Right atrium auricular region (tissue), 2 donors: ENCODE measurements at places on chromosomes 12 and 14.

- DNase-seq: no peak
Observed at GRCh38 chr14:79056879-79057278, 886.7 kb downstream of the NRXN3 start.

DNA sequence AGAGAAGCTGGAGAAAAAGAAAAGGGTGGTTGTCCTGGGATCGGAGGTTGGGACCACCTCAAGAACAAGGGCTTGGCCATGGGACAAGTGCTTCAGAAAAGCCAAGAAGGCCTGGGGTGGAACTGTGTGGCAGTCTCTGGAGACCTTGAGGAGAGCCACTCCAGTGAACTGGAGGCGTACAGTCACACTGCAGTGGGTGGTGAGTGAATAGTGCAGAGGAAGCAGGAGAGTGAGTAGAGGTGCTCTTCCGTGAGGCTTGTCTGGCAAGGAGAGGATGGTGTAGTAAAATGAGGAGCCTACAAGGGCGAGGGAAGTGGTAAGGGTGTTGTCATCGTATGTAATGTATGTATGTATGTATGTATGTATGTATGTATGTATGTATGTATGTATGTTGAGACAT is 20.9 kb downstream of the RASSF3 start:
- DNase-seq: no peak

DNA sequence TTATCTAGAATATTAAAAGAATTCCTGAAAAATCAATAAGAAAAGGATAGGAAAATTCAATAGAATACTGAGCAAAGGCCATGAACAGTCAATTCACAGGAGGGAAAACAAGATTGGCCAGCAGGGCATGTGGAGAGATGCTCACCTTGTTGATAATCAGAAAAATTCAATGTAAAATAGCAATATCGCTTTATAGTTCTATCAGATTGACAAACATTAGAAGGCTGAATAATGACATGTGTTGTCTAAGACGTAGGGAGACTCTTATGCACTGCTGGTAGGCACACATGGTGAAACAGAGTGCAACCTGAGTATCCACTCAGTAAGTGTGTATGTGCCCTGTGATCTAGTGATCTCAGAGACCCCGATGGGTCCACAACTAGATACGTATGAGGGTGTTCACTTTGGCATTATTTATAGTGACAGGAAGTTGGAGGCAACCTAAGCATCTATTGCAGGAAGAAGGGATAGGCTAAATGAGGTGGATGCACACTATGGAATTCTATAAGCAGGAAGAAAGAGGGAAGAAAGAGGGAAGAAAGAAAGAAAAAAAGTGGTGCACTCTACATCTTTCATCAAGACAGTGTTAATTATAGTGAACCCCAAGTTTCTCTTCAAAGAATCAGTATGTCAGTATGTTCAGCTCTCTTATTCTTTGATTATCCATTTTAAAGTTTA is 3.8 kb upstream of the ANKRD33 start:
- DNase-seq: no peak

DNA sequence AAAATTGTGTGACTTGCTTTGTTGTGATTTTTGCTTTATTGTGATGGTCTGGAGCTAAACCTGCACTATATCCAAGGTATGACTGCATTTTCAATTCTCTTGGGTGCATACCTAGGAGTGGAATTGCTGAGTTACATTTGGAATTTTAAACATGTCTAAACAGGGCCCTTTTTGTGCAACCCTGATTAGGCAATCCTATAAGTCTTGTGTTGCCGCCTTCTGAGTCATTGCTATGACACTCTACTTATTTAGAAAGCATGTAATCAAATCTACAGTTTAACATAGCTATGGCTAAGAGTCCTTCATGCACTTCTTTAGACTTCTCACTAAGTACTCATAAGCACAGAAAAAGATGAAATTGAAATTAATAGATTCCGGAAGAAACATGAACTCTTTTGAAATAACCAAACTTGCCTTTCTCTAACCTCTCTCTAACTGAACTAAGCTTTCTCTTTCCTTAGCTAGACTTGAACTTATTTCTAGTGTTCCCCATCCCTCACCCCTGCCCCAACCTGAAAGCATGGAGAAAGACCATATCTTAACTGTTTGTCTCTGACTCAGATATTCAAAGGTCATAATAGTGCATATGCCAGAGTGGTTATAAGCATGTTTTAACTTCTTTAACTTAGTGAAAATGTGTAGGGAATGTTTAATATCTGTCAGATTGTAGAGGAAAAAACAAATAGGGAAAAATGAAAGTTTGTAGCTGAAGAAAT is 203.0 kb downstream of the SNAPC1 start:
- no peak for DNase-seq

DNA sequence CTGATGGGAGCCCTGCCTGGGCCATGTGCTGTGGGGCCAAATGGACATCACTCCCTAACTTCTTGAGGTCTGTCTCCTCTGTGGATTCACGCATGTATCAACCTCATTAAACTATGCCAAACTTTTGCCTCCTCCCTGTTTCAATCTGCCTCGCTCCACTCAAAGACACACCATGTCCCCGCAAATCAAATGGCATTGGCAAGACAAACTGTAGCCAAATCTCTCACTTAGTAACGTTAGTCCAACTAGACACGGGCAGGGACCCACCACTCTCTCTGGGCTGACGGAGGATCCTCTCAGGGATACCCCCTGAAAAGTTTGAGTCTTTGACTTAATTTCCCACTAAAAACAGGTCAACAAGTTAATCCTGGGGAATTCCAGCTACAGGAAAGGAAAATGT is 8.0 kb downstream of the ZBTB39 start:
- no peak for DNase-seq

GRCh38 chr14:88384718-88385117 is 739 bp upstream of the SPATA7 start:
- no peak for DNase-seq
